ENCODE measurements at places on chromosomes 5 and 9.

GRCh38 chr9:69674716-69675438, 2.7 kb upstream of the APBA1 start:
- no peak for DNase-seq

- DNase-seq = no peak
These were observed 103.2 kb downstream of the USP20 start for GRCh38 chr9:129938291-129938979.

- no peak for DNase-seq
These were observed 3.8 kb downstream of the IFNA1 start for GRCh38 chr9:21443849-21444625.

- no peak for DNase-seq
These were observed 426.3 kb downstream of the CETN3 start for GRCh38 chr5:89983216-89983615.

- no peak for DNase-seq
These were observed 60.7 kb downstream of the APTX start for GRCh38 chr9:32940740-32941139.

DNA sequence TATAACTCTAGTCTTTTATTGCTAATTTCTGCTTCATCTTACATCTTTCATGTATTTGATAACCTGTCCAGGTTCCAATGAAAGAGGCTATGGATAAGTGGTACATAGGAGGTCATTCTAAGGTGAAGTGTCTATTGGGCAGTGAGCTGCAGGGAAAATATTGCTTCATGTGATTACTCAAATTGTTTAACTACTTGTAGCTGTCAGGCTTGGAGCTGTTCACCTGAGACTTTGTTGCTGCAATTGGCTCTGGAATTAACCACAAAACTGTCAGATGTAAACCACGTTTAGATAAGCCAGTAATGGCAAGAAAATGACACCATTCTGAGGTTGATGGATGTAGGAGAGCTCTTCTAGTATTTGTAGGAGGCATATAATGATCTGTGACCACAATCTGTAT, 26.0 kb downstream of the ADAMTSL1 start:
- DNase-seq = no peak

- DNase-seq = no peak
These were observed 311.3 kb upstream of the GRIN3A start for GRCh38 chr9:102049586-102050246.

DNA sequence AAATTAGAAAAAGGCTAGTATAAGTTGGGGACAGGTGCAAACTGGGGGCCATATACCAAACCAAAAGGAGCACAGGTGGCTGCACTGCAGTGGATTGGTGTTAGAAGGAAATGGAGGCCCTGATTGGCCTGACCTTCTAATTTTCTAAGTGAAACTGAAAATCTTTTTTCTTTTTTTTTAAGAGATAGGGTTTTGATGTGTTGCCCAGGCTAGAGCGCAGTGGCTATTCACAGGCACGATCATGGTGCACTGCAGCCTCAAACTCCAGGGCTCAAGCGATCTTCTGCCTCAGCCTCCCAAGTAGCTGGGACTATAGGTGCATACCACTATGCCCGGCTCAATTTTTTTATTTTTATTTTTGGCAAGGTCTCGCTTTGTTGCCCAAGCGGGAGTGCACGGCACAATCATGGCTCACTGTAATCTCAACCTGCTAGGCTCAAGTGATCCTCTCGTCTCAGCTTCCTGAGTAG, 9.8 kb upstream of the CCDC69 start:
- DNase-seq = no peak

DNA sequence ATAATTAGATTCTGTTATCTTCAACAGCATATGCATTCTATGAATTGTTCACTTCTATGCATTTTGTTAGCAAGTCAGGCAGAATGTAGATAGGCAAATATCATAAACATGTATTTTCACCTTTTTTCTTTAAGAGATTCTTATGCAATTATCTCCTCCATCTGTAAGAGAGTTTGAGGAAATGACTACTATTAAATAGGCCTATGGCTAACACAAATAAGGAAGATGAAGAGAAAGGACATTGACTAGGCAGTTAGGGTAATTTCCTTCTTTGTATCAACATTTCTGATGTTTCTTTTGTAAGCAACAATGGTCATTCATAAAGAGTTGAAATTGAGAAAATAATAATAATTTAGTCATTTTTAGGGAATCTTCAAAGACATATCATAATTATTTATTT, 145.2 kb upstream of the CDH12 start:
- no peak for DNase-seq

GRCh38 chr5:98777295-98777694, 3.8 kb downstream of the RGMB start:
- DNase-seq = no peak

- no peak for DNase-seq
These were observed 32.0 kb downstream of the PRRT1B start for GRCh38 chr9:131577005-131578000.

DNA sequence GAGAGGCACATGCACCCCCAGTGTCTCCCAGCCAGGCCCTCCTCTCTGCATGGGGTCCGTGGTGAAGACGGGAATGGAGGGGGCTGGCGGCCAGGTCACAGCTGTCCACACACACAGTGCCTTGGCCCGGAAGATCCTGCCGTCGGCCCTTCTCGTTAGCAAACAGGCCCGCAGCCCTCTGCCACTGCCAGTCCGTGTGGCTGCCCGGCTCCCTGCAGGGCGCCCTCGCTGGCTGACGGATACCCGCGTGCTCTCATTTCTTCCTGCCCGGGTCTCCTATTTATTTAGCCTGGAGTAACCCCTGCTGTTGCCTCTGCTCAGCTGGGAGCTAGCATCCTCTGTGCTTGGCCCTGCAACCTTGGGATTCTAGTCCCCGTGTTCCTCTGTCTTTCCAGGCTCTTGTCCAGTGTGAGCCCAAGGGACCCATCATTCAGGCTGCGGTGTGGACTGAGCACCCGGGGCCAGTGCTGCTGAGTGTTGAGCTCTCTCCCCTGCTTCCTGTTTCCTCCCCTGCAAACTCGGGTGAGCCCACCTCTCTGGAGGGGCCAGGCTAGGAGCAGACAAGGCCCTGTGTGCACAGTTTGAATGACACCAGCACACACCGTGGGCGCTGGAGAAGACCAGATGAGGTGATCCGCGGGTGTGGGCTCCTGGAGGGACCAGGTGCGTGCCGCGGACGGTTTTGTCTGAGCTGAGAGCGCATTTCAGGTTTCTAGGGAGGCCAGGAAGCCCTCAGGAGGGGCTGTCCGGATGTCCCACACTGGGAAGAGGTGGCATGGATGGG, 14.6 kb upstream of the RNU6ATAC start:
- DNase-seq = no peak

GRCh38 chr9:5357431-5358105, 17.9 kb upstream of the RLN1 start:
- no peak for DNase-seq

DNA sequence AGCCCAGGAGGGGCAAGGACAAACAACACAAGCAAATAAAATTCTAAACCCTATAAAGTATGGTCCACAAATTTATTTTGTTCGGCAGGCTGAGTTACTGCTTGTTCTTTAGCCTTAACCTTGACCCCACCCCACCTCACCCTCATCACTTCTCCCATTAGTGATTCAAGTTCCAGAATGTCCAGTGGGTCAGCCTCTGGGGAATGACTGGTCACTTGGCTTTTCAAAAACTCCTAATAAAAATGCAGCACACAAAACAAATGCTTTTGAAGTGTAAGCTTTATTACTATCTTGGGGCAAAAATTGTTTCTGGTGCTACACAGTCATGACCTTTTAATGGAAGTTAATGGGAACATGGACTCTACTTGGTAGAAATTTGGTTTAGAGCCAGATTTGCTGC, 142.1 kb downstream of the MPDZ start:
- no peak for DNase-seq

- no peak for DNase-seq
These were observed 500.3 kb upstream of the RORB start for GRCh38 chr9:73996844-73997243.

DNA sequence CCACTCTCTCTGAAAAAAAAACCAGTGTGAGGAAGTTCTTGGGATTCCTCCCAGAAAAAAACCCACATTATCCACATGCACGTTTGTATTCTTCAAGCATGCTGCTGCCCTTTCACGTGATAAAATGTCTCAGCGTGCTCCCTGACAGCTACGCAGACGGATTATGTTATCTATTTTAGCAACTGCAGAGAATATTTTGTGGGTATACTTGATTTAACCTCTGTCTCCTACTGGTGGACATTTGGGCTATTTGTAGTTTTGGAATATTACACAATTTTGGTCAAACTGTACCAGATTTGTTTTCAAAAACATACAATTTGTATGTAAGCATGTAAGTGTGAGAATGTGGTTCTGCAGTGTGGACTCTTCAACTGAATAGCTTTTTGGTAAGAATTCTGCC, 10.7 kb downstream of the PRRC2B start:
- DNase-seq = no peak

GRCh38 chr5:161850491-161850890, 2.6 kb downstream of the GABRA1 start:
- DNase-seq = no peak

Data from stimulated activated CD8-positive, alpha-beta memory T cell treated with anti-CD3 and anti-CD28 coated beads, Interleukin-7, amount 100 ng/mL, for 1 hour (primary cell).